ENCODE measurements at places on chromosomes 6 and 20.

DNA sequence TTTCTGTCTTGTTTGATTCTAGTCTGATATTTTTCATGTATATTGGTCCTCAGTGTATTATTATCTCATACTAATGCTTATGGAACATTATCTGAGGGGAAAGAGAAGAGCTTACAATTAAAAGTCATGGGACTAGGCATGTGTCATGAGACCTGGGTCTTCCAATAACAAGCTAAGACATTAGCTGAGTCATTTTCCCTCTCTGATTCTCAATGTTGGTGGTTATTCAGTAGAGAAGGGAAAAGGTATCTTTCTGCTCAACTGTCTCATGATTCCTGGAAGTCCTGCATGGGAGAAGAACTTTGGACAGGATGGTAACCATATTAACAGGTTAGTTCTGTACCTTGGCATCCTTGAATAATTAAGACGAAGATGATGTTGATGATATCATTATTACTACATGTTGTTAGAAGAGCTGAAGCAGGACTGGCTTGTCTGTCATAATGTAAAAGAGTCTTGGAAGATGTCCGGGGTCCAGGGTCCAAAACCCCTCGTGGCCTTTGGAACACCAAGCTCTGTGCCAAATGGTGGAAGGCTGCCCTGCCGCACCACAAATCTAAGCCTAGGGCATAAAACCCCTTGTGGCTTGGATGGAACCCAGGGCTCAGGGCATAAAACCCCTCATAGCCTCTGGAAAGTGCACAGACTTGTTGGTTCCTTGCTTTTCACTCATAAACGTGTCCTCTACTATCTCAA is 19.1 kb downstream of the TRIM38 start:
- no peak for DNase-seq

DNA sequence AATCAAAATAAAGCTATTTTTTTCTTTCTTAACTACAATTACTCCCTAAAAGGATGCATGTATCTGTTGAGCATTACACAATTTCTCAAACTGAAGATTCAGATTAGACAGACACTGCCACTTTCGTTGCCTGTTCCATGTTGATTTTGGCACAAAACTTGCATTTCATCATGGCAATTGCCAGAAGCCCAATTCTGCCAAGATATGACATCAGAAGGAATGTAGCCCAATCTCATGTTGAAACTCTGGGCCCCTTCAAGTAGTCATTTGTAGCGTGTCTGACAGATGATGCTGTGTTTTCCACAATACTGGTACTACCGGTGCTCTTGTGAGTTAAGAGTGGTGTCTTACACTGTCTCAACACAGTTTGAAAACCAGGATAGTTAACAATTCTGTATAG is 705.4 kb downstream of the PTPRT start:
- no peak for DNase-seq

- peak; percentile 23 for DNase-seq
These were observed 14.2 kb downstream of the ARID1B start for GRCh38 chr6:156791320-156791850.

DNA sequence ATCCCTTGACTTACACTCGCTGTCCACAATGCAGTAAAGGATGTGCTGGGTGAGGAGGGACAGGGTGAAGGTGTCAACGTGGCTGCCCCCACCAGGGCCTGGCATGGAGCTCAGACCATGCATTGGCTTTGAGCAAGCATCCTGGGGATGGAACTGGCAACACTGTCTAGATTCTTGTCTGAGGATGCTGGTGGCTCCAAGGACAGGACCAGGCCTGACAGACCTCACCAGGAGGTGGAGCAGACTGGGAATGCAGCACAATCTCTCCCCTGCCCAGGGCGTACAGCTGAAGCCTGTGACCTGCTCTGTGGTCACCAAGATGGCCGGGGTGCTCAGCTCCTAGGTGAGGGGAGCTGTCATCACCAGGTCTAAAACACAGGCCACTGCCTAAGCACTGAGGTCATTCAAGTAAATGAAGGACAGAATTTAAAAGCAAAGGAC is 50.9 kb downstream of the MYH7B start:
- DNase-seq, result no peak

- DNase-seq, result no peak
These were observed 196.9 kb upstream of the ZNF184 start for GRCh38 chr6:27669624-27670301.

GRCh38 chr20:31602779-31603441 is 2.2 kb upstream of the ID1 start:
- DNase-seq, result peak; percentile 34

- DNase-seq, result no peak
These were observed 111.8 kb upstream of the SLC35F1 start for GRCh38 chr6:117795234-117795633.

DNA sequence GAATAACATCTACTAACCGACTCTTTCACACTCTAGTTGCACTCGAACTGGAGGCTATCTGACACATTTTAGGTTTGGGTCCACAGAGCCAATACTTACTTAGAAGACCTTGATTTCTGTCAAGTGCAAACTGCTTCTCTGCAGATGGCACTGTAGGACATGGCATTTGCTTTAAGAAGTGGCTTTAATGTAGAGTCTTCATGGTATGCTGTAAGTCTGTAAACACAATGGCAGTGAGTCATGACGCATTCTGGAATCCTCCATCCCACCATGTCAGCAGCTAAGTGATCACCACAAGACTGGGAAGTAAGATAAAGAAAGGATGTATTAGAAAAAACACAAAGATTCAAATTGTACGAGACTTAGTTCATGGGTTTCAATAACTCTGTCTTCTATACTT is 377.0 kb upstream of the NOX3 start:
- no peak for DNase-seq

DNA sequence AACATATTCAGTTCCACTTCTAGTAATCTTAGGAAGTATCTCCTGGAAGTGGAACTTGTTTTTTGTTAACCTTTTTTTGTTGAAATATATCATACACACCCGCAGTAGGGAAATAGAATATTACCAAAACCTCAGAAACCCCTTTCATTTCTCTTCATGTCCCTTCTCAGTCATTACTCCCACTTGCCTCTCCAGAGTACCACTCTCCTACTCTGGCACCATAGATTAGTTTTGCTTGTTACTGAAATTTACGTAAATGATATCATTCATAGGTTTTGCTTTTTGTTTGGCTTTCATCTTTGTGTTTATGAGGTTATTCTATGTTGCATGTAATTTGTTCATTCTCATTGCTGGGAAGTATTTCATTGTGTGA is 52.8 kb downstream of the ZFAND3 start:
- DNase-seq, result no peak

GRCh38 chr20:49559411-49560081 is 8.4 kb downstream of the PTGIS start:
- DNase-seq, result no peak

- DNase-seq, result no peak
These were observed 4.0 kb upstream of the FOXS1 start for GRCh38 chr20:31849306-31849930.

- no peak for DNase-seq
These were observed 58.0 kb upstream of the CCDC167 start for GRCh38 chr6:37557645-37558114.

DNA sequence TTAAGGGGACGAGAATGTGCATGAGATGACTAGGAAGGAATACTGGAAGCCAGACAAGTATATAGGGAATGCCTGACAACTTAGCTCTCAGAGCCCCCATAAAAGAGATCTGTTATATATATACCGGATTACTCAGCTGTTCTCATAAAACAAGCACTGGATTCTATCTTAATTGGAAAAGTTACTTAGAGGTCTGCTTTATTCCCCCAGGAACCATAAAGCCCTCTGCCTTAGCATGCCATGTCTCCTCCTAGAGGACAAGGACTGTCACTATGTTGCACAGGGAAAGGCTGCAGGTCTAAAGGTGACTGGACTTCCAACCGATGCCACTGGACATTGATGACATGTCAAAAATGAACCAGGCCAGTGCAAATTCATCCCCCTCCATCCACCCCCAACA is 6.4 kb downstream of the EXOC2 start:
- DNase-seq, result no peak

DNA sequence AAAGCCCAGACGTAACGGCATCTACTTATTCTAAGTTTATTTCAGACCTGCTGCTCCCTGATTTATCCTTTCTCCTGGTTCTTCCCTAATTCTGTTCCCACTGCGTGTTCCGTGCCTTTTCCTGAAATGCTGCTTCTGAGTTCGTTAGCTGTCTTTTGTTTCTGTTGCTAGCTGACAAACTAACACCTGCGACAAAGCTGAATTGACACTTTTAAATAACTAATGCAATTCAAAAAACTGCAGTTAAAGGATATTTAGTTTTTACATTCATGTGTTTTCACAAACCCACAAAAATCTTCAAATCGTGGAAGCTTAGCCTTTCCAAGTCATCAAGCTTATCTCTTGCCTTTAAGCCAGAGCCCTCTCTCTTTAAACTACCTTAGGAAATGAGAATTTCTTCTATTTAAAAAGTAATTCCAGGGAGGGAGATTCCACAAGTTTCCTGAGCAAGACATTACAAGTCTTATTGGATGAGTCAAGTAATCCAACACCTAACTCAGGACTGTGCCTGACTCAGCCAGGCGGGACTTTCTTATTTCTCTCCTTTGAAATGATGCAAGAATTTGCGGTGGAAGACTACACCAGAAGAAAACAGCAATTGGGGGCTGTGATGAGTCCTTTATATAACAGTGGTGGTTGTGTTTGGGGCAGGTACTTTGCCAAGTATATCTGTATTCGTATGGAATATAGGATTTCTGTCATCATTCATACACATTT is 6.3 kb downstream of the ADTRP start:
- DNase-seq, result no peak

DNA sequence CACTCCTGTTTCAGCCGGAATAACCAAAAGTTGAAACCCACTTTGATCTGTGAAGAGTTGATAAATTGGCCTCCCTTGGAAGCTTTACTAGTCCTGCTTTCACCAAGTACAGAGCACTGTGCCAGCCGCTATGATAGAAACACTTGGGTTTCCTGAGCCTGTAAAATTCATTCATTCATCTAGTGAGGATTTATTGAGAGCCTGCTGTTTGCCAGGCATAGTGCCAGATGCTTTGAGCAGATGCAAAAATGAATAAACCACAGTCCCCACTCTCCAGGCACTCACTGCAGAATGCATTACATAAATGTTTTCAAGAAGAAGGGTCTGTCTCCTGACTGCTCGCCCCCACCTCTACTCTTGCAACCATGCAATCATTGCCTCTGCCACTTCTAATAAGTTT is 25.3 kb upstream of the TMEM217 start:
- no peak for DNase-seq

DNA sequence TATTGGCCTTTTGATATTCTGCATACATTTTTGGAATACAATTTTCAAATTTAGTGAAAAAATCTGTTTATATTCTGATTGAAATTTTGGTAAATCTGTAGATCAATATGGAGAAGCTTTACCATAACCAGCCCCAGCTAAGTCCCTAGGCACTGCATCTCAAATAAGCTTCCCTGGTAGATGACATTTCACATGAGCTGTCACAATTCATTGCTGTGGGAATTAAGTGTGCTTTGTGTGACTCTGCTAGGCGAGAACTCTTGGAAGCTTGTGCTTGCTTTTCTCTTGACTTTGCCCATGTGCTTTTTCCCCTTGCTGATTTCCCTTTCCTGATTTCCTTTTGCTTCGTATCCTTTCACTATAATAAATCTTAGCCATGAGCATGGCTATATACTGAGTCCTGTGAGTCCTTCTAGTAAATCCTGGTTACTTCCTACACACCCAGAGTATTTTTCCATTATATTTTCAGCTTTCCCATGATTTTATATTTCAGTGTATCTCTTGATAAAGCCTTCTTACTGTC is 166.5 kb upstream of the MMS22L start:
- DNase-seq, result no peak

- peak; percentile 69 for DNase-seq
These were observed 207.9 kb downstream of the ERMARD start for GRCh38 chr6:169959136-169960002.

GRCh38 chr20:17128206-17128605 is 98.6 kb upstream of the PCSK2 start:
- no peak for DNase-seq

GRCh38 chr20:19981031-19981451 is 36.1 kb upstream of the NAA20 start:
- DNase-seq, result no peak

DNA sequence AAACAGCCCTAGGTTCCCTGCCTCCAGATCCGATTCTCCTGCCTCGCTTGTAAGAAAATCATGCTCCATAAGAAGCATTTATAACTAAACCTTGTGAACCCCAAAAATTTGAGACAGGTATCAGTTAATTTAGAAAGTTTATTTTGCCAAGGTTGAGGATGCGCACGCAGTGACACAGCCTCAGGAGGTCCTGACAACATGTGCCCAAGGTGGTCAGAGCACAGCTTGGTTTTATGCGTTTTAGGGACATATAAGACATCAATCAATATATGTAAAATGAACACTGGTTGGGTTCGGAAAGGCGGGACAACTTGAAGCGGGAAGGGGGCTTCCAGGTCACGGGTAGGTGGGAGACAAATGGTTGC is 2.1 kb downstream of the ACOT13 start:
- DNase-seq, result no peak

All from activated naive CD8-positive, alpha-beta T cell treated with anti-CD3 and anti-CD28 coated beads, Interleukin-2, amount 50 U/mL, for 24 hours (primary cell).